ENCODE measurements at places on chromosomes 4 and X. TPM values are rescaled to one million over a fixed set of nuclear protein-coding genes. Genes with fewer than 3 reads are reported as not detected.

GRCh38 chr4:107966903-107967302 lies 22.8 kb upstream of the HADH start:
- no peaks in the 10 kb centered on the region for H3K27me3 ChIP-seq
- no peaks in the 10 kb centered on the region for H3K36me3 ChIP-seq
- H3K27ac ChIP-seq: no peak overlapping the region

The DMRTC1 gene
- not detected for total RNA-seq

DNA sequence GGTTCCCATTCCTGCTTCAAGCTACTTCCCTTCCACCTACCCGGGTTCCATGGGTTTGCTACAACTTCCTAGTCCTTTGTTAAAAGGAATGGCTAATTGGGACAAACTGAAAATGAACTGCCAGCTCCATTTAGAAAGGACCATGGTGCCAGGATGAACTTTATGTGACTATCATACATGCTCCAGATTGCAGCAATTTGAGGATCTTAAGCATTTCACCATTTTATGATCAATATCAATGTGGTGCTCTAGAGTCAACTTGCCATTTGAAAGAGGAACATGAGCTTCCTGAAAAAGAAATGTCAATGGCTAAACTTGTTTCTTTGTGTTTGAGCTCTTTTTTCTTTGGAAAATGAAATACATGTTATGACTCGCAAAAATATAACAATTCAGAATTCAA lies 92.7 kb upstream of the IL15 start:
- H3K36me3 ChIP-seq: no peaks in the 10 kb centered on the region
- H3K27ac ChIP-seq: no peak overlapping the region
- H3K4me3 ChIP-seq: no peak overlapping the region
- H3K27me3 ChIP-seq: no peaks in the 10 kb centered on the region
- DNase-seq: no peak

The EDA2R gene
- total RNA-seq: 2.0 TPM

DNA sequence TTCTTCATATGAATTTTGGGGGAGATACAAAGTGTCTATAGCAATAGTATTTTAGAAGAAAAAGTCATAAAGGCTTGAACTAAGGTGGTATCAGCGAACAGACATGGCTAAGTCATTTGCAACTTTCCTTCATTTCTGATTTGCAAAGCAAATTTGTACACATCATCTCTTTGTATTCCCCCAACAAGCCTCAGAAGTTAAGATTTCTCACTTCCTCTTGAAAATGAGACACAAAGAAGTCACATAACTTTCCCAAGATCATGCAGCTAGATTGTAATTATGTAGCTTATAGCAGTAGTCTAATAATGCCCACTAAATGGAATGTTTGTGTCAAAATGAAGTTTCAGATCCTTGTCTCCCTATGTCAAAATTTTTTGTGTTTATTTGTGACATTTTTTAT lies 709.8 kb upstream of the HS3ST1 start:
- no peaks in the 10 kb centered on the region for H3K36me3 ChIP-seq
- H3K4me3 ChIP-seq: no peak overlapping the region
- H3K27me3 ChIP-seq: no peaks in the 10 kb centered on the region
- H3K4me1 ChIP-seq: no peaks in the 10 kb centered on the region
- H3K27ac ChIP-seq: no peak overlapping the region
- DNase-seq: no peak

DNA sequence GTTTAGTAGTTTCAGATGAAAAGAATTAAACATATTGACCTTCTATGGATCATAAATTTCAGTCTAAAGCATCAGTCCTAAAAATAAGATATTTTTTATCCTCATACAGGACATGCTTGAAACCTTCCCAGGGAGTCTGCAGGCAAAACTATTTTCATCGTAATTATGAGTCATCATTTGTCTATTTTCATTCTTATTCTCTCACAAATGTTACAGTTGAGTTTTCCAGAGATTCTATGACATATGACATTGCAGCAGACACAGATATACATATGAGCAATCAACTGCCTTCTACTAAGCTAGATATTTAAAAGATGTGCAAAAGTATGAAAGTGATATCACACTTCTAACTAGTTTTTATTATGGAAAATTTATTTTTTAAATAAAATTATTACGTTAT lies 398.0 kb downstream of the MAGEB5 start:
- no peaks in the 10 kb centered on the region for H3K4me1 ChIP-seq
- no peak overlapping the region for H3K27ac ChIP-seq
- H3K36me3 ChIP-seq: no peaks in the 10 kb centered on the region
- H3K4me3 ChIP-seq: no peak overlapping the region
- H3K27me3 ChIP-seq: no peaks in the 10 kb centered on the region
- DNase-seq: no peak

- no peak overlapping the region for H3K4me3 ChIP-seq
- H3K4me1 ChIP-seq: no peaks in the 10 kb centered on the region
- no peak overlapping the region for H3K27ac ChIP-seq
- no peak for DNase-seq
- no peaks in the 10 kb centered on the region for H3K27me3 ChIP-seq
These were observed 160.4 kb upstream of the GPR101 start for GRCh38 chrX:137194164-137194563.

- H3K4me3 ChIP-seq: no peak overlapping the region
- no peaks in the 10 kb centered on the region for H3K4me1 ChIP-seq
- H3K27me3 ChIP-seq: no peaks in the 10 kb centered on the region
- H3K36me3 ChIP-seq: no peaks in the 10 kb centered on the region
- H3K27ac ChIP-seq: no peak overlapping the region
These were observed 7.9 kb upstream of the NOCT start for GRCh38 chr4:139007640-139008039.

The RAB40AL gene
- 0.35 TPM for total RNA-seq

The ACSL4 gene
- total RNA-seq: 69.6 TPM

The HOPX gene
- 159 TPM for total RNA-seq

DNA sequence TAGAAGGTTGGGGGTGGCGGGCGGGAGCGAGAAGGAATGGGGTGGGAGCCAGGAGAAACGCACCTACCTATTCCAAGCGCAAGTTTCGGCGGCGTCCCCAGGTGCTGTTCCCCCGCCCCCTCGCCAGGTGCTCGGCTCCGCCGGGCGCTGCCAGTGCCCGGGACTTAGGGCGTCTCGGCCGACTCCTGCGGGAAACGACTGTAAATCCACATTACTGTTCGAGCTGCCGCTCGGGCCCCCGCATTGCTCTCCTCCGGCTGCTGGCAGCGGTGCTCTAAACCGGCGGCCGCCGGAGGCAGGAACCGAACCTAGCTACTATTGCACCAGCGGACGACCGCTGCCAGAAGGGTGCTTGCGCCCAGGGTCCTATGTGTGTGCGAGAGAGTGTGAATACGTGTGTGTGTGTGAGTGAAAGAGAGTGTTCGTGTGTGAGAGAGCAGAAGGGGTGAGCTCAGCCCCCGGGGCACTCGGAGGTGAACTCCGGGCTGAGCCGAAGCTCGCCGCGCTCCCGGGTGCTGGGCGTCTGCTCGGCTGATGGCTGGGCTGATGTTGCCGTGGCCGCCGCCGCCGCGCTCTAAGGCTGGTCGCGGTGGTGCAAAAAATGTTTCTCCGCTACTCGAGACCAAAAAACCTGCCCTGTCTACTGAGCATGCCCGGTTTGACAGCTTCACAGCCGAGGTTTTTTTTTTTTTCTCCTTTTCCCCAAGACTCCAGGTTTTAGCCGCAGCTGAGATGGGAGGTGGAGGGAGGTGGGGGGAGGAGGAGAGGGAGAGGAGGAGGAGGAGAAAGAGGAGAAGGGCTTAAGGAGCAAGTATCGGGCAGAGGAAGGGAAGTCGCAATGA lies 115.7 kb upstream of the TEX13C start:
- no peak for DNase-seq
- H3K27ac ChIP-seq: no peak overlapping the region
- H3K4me3 ChIP-seq: no peak overlapping the region
- no peaks in the 10 kb centered on the region for H3K4me1 ChIP-seq
- no peaks in the 10 kb centered on the region for H3K36me3 ChIP-seq

GRCh38 chr4:111040904-111041303 lies 418.0 kb upstream of the PITX2 start:
- no peak overlapping the region for H3K27ac ChIP-seq
- H3K4me1 ChIP-seq: no peaks in the 10 kb centered on the region
- no peaks in the 10 kb centered on the region for H3K36me3 ChIP-seq
- no peak overlapping the region for H3K4me3 ChIP-seq
- H3K27me3 ChIP-seq: no peaks in the 10 kb centered on the region

The HSD17B13 gene
- total RNA-seq: not detected

The OCRL gene
- 1.9 TPM for total RNA-seq

All from CD8-positive, alpha-beta memory T cell (primary cell).